Lung microvascular endothelial cell (primary cell): ENCODE measurements at places on chromosomes 3 and 15. TPM values are rescaled to one million over a fixed set of nuclear protein-coding genes. Genes with fewer than 3 reads are reported as not detected.

The LMAN1L gene
- not detected in 2 replicates for total RNA-seq

The CLSTN2 gene
- total RNA-seq, result under 0.01 and 0.20 TPM in 2 replicates

The CFAP20DC gene
- 0.40 and 0.65 TPM in 2 replicates for total RNA-seq

The CAPN3 gene
- total RNA-seq, result 0.22 and 0.60 TPM in 2 replicates

The GPR62 gene
- total RNA-seq, result not detected in 2 replicates

The MORC1 gene
- total RNA-seq, result not detected in 2 replicates

The MESP1 gene
- total RNA-seq, result under 0.01 and 0.22 TPM in 2 replicates

DNA sequence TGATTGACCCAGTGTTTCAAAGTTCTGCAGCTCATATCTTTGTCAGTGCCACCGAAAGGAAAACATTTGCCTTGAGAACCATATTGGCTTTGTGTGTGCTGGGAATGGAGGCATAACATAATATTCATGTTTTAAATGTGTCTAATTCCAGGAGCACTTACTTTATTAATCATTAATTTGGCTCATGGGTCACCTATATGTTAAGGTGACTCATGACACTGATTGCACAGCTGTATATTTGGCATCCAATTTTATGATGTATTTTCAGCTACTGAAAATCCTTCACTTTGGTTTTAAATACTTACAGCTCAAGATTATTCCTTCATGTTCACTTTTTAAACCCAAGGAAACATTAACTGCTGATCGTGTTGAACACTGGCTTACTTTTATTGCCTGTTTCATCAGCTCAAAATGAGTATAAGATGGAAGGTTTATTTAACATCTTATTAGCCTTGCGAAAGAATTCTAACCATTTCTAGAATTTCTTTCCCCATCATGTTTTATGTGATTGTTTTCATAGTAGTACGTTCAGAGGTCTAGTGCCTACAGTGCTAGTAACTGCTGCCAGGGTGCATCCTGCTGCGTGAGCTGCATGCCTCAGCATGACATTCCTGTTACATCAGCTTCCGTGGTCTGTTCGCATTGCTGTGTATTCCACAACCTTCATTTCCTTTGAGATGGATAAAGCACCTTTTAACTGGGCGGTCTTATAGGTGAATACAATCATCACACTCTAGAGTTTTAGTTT, 63.7 kb downstream of the LRCH3 start:
- DNase-seq, result peak; percentile 69

- no peak for DNase-seq
Observed at GRCh38 chr3:147940405-147941193, 531.4 kb downstream of the ZIC1 start.

GRCh38 chr3:171286580-171287249, 173.5 kb downstream of the TNIK start:
- DNase-seq, result no peak

DNA sequence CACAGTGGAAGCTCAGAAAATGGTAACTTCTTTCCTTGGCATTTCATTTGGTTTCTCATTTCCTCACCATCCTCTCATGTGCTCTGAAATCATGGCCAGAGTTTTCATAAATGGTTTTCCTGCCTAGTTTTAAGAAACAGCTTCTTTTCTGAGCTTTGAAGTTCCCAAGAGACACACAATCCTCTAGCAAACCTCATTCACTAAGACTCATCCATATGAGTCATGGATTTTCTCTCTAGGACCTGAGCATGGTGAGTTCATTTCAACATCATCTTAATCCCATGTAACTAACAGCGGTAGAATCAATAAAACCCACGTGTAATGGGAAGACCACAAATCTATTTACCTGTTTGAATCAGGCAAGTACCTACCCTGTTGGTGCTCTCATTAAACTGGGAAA, 274.5 kb upstream of the LRTM1 start:
- DNase-seq, result no peak

- DNase-seq, result no peak
Observed at GRCh38 chr3:12180631-12181030, 21.9 kb upstream of the TIMP4 start.

- no peak for DNase-seq
Observed at GRCh38 chr15:93482731-93483130, 393.7 kb upstream of the RGMA start.

DNA sequence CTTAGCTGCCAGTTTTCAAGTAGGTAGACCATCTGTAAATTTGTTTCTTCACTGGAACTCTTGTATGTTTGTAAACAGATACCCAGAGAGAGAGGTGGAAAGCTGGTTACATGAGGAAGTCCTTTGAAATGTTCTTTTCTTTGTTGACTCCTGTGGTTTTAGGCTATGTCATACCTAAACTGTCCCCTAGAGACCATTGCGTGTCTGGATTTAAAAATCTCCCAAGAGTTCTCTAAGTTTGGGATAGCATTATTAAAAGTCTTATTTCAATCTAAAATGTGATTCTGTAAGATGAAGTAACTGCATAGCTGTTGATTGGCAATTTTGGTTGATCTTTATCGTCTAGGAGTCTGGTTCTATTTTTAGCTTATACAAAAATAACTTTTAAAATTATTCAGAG, 127.2 kb downstream of the GHSR start:
- no peak for DNase-seq

- DNase-seq, result no peak
Observed at GRCh38 chr15:91970142-91970541, 116.6 kb downstream of the SLCO3A1 start.

DNA sequence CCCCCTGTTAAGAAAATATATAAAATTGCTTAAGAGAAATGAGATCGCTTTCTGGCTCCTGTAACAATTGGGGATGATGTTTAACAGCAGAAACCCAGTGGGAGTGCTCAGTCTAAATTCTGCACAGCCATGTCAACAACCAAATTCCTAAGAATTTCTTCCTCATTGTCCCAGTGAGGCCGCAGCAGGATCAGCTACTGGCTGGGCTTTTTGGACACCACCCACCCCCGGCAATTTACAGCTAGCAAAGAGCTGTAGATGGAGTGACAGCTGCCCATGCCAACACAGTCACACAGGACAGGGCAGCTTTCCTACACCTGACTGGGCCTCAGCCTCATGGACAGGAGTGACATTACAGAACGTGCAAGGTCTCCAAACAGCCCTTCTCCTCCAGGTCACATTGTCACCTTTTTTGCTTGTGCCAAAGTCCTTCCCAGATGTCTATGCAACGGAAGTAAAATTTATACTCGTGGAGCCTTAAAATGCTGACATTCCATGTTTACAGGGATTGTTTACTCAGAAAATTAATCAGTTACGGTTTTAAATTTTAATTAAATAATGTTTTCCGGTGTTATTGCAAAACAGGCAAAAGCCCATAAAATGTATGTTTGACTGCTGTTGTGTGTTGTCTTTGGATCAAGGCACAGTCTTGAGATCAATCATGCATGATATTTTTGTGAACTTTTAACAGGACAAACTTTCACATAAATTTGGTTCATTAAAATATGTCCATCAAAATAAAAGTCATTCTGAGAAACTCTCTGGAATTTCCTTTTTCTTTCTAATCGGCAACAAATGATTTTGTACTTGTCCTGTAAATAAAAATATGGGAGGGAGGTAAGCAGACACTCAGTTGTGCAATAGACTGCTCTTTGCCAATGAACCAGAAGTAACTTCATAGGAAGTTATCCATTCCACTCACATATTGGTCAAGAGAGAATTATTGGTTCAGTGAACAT, 943.2 kb downstream of the MCTP2 start:
- DNase-seq, result peak; percentile 42

GRCh38 chr15:67194171-67195114, 60.0 kb downstream of the AAGAB start:
- no peak for DNase-seq

- no peak for DNase-seq
Observed at GRCh38 chr15:49984436-49984835, 134.6 kb downstream of the ATP8B4 start.

- DNase-seq, result no peak
Observed at GRCh38 chr3:30355622-30356021, 250.8 kb upstream of the TGFBR2 start.

- DNase-seq, result peak; percentile 34
Observed at GRCh38 chr3:140206196-140207040, 271.4 kb downstream of the CLSTN2 start.
